SW 1271 (cell line): ENCODE measurements at places on chromosomes 5 and 9.

DNA sequence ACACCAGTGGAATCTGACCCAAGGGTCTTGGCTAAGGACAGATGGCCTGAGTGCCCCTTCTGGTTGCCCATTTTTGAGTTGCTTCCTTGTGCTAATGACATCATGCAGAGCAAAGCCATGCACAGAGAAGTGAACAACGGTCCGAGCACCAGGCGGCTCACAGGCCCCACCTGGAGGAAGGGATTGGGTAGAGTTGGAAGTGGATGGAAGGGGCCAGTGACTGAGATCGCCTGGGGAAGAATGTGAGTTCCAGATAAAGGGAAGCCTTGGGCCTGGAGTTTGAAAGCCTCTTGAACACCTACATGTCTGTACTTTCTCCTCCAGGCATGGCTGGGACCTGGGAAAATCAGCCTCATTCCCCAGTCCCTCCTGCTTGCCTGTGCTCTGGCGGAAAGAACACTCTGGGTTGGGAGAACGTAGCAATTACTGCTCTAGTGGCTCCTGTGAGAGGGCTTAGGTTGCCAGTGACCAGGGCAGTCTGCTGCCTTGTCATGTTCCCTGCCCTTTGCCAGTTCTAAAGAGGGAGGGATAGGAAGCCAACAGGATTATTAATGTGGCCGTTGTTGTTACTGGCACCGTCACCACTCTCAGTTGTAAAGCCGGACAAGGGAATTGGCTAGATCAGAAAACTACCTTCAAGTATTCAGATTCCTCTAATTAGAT lies 62.5 kb upstream of the PTPN3 start:
- no peak for DNase-seq

GRCh38 chr5:32450952-32451351 lies 6.4 kb upstream of the ZFR start:
- no peak for DNase-seq

- DNase-seq = peak; percentile 40
Observed at GRCh38 chr9:126705767-126706697, 92.3 kb downstream of the LMX1B start.

GRCh38 chr5:53019320-53019719 lies 30.2 kb downstream of the ITGA2 start:
- peak; percentile 81 for DNase-seq

- no peak for DNase-seq
Observed at GRCh38 chr5:142364251-142365145, 39.7 kb upstream of the SPRY4 start.

DNA sequence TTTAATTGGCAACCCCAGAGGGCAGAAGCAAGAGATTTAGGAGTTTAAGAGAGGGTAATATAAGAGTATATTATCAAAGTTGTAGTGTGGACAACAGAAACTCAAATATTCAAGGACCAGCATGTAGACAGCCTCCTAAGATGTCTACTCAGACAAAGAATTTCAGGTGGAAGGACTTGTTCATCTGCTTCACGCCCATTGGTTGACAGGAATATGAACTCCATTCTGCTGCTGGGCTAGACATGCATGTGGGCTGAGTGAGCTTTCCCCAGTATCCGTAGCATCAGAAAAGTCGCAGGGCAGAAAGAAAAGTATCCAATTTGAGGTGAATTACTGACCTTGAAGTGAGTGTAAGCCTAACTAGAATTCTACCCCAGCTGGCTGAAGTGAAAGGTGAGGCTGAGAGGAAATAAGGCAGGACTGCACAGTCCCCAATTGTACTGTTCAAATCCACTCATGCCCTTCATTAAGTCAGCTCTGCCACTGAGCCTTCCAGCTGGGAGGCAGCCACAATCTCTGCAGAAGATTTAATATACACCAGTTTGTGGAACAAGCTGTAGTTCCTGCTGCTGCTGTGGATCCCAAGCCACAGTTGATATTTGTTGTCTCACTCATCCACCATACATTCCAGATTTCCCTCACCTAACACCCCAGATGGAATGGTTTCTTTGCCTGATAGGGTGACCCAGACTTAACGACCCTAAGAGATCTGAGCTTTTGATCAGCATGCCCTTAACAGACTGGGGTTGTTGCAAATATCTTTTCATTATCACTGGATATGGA lies 41.2 kb downstream of the PDCD1LG2 start:
- no peak for DNase-seq

GRCh38 chr5:111645303-111645838 lies 111.6 kb downstream of the NREP start:
- no peak for DNase-seq

- DNase-seq = peak; percentile 92
Observed at GRCh38 chr5:159262859-159263568, at the start of gene UBLCP1. UBLCP1 (plus strand) TSS chr5:159263290; CDS start chr5:159268916, 5,626 bp downstream.

DNA sequence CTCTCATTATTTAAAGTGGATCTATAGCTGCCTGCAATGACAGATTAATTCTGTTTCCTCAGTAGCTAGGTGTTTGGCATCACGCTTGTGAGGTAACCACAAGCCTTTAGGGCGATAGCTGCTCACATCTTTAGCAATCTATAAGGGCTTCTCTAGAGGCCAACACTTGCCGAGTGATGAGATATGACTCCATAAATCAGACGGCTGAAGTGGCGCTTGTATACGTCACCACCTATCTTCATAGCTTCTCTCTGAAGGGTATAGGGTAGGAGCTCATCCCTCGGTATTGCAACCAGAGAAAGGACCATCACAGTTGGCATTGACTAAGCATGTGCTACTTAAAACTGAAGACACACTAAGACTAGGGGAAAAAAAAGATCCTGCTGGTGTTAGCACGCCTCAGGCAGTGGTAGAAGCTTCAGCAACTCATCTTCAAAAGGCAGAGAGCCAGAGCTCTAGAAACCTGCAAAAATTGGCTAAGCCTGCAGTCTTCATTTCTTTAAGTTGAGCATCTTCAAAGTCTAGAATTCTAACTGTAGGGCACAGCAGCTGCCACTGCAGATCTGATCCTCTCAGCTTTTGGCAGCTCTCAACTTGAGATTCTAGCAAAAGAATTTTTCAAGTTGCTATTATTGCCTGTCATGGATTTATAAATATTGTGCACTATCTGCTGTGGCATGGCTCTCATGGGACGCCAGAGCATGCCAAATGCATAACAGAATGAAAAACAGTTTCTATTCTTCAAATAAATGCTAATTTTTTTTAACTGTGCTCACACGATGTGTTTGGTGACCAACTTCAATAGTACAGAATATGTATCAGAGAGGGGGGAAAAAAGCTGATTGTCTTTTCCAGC lies 37.5 kb downstream of the PSMB7 start:
- no peak for DNase-seq

DNA sequence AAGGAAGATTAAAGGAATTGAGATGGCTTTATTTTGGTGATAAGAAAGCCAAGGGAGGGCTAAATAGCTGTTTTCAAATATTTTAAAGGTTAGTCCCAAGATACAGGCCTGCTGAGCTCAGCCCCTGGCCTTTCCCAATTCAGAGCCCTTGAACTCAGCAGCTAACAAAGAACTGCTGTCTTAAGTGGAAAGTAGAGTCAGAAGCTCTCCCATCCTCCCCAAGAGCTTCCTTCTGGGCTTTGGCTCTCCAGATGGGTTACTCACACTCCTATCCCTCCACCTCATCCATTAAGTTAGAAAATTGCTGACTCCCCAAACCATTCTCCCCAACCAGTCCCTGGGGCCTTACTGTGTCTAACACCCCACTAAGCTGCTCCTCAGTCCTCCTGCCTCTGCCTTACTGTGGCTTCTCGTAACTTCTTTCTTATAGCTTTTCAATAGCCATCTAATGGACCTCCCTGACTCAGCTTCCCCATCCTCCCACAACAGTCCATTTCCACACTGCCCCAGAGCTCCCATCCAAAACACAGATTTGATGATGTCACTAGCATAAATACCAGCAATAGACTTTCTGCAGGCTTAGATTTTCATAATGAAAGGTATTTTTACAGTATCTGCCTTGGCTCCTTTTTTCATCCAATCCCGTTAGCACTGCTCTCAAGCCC lies 239.1 kb downstream of the ENC1 start:
- DNase-seq = no peak

- no peak for DNase-seq
Observed at GRCh38 chr5:62312674-62313073, 6.7 kb downstream of the KIF2A start.

DNA sequence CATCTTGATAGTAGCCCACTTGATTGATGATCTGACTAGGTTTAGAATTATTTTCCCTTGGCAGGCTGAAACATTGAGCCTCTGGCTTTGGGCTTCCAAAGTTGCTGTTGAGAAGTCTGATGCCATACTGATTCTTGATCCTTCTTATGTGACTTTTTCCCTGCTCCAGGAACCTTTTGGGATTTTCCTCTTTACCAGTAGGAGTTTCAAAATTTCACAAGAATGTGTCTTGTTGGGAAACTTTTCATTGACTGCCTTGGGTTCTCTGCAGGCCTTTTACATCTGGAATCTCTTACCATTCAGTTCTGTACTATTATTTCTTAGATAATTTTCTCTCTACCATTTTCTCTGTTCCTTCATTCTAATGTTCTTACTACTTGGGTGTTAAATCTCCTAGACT lies 20.0 kb downstream of the STC2 start:
- DNase-seq = no peak

DNA sequence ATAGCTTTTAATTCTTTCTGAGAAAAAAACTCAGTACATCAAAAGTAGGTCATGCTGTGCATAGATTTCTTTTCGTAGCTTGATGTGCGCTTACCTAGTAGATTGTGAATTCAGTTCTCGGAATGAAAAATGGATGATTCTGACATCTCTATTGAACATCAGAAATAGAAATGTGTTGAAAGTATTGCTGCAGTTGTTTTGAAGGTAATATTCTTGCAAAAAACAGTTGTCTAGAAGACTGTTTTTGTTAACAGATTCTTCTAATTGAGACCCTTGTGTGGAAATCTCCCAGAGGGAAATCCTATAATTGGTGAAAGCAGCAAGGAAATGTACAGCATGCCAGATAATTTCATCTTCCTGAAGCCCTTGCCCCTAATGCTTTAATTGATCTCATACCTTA lies 54.5 kb downstream of the MACIR start:
- no peak for DNase-seq

DNA sequence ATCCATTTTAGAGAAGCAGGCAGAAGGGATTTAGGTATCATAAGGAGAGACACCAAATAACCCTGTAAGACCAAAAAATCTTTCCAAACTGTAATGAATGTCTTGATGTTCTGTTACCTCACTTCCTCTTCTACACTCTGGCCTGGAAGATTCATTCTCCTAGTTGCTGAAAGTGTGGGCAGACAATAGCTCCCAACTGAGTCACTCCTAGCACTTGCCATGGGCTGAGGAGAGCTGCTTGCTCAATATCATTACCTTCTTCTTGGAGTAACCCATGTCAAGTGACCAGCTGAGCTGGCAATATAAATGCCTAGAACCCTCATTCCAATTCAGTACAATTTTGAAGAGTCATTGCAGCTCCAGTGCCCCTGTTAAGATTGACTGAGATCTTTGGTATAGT lies 1985.5 kb upstream of the CDH6 start:
- DNase-seq = no peak

- DNase-seq = no peak
Observed at GRCh38 chr5:83255268-83255667, 177.9 kb downstream of the XRCC4 start.

GRCh38 chr9:98964201-98964600 lies 20.5 kb downstream of the COL15A1 start:
- DNase-seq = no peak

DNA sequence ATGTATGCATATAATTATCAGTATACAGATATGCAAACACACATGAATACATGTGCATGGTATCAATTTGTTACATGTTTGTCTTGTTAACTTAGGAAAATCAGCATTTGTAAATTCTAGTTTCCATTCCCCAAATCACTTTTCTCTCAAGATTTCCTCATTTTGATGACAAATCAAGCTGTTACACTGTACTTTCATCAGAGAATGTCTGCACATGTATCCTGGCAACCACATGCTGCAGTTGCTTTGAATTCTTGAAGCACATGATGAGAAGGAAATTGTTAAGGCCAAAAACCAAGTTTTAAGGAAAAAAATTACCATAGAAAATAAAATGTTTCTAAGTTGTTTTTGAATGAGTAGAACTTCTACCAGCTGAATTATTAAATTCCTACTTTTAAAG lies 1834.5 kb downstream of the EFNA5 start:
- DNase-seq = no peak

GRCh38 chr9:111965566-111966019 lies 69.0 kb downstream of the UGCG start:
- DNase-seq = peak; percentile 63

- DNase-seq = peak; percentile 65
Observed at GRCh38 chr5:95284572-95285408, at the start of gene MCTP1. MCTP1 (minus strand) TSS chr5:95285094.

DNA sequence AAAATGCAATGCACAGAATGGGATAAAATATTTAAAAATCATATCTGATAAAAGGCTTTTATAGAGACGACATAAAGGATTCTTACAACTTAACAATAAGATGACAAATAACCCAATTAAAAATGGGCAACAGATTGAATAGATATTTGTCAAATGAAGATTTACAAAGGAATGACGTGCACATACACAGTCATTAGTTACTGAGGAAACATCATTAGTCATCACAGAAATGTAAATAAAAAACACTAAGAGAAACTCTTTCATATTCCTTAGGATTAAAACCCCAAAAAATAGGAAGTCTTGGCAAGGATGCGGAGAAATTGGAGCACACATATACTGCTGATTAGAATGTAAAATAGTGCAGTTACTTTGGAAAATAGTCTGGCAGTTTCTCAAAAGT lies 1886.0 kb upstream of the CDH6 start:
- DNase-seq = no peak

GRCh38 chr5:72177538-72177937 lies 70.3 kb downstream of the MAP1B start:
- DNase-seq = no peak

GRCh38 chr9:96519787-96520186 lies 69.8 kb downstream of the HABP4 start:
- DNase-seq = no peak

- DNase-seq = no peak
Observed at GRCh38 chr5:178325679-178326373, 93.2 kb upstream of the PHYKPL start.

- no peak for DNase-seq
Observed at GRCh38 chr5:142851731-142852130, 81.6 kb downstream of the ARHGAP26 start.
